IPS DF 19.7 (cell line): ENCODE measurements at places on chromosomes 13 and 19.

GRCh38 chr19:27833031-27833430 lies 1379.9 kb downstream of the UQCRFS1 start:
- no peak for DNase-seq

GRCh38 chr13:20264271-20265018 lies 32.3 kb upstream of the GJB6 start:
- no peak for DNase-seq

DNA sequence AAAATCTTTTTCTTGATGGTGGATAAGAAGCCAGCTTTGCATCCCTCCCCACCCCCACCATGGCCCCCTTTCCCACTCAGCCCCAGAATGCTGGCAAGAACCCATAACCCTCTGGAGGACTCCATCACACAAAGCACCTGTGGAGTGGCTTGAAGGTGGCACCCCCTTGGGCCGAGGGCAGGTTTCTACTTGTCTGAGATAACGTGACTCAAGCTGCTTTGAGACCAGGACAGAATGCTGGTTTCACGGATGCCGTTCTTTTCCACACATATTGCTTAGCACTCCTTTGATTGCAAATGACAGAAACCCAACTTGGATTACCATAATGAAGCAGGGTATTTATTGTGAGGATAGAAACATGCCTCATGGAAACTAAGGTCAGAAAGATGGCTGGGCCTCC lies 82.2 kb downstream of the LACC1 start:
- no peak for DNase-seq

- DNase-seq: no peak
Measured at GRCh38 chr13:60329221-60329923, 67.6 kb upstream of the TDRD3 start.

- no peak for DNase-seq
Measured at GRCh38 chr19:5564930-5565329, 2.8 kb downstream of the TINCR start.

GRCh38 chr19:29873801-29874575 lies 62.2 kb downstream of the CCNE1 start:
- DNase-seq: no peak
